ENCODE measurements at places on chromosomes 5 and 9. TPM values are rescaled to one million over a fixed set of nuclear protein-coding genes. Genes with fewer than 3 reads are reported as not detected.

Gene FGF1
- total RNA-seq = 0.09 TPM

Gene FOXD4L5
- total RNA-seq = 0.09 TPM

Gene REEP5
- 62.2 TPM for total RNA-seq

Gene FBXO4
- 7.0 TPM for total RNA-seq

Gene SH3TC2
- 6.0 TPM for total RNA-seq

Gene GALNT12
- total RNA-seq = 0.66 TPM

Gene NTNG2
- total RNA-seq = 0.28 TPM

Gene KCNMB1
- 0.54 TPM for total RNA-seq

Gene ARL10
- total RNA-seq = 16.4 TPM

Gene FOXD4
- total RNA-seq = 0.09 TPM

Gene LCN15
- total RNA-seq = not detected

Gene LYRM7
- total RNA-seq = 5.8 TPM

Gene MEF2C
- 62.7 TPM for total RNA-seq

Gene DPH7
- 22.5 TPM for total RNA-seq

Gene CRAT
- total RNA-seq = 22.2 TPM

Gene QRFP
- not detected for total RNA-seq

Gene MSMP
- total RNA-seq = 6.5 TPM

Gene OR1Q1
- not detected for total RNA-seq

Gene PCDHB16
- 0.09 TPM for total RNA-seq

Gene ZNF462
- total RNA-seq = 5.2 TPM

Gene LCN10
- not detected for total RNA-seq

Gene HMMR
- 36.1 TPM for total RNA-seq

Gene PCDHB12
- 0.54 TPM for total RNA-seq

Gene PLAC8L1
- 0.38 TPM for total RNA-seq

Gene GPR21
- total RNA-seq = 0.90 TPM

Gene CD274
- total RNA-seq = 17.7 TPM

Gene SPATA31C1
- total RNA-seq = not detected

Gene ANKRD18B
- total RNA-seq = 0.94 TPM

Gene HTR4
- not detected for total RNA-seq

Gene FREM1
- total RNA-seq = 0.18 TPM

Gene TAF11L10
- not detected for total RNA-seq

Gene HAVCR2
- total RNA-seq = not detected

Gene TAF1L
- total RNA-seq = under 0.01 TPM

Gene SCGB3A2
- not detected for total RNA-seq

Gene PDCD1LG2
- 11.7 TPM for total RNA-seq

Gene CACFD1
- 7.7 TPM for total RNA-seq

Gene MYORG
- total RNA-seq = 2.4 TPM

Gene GPX8
- 36.8 TPM for total RNA-seq

Gene HSPB3
- not detected for total RNA-seq

Gene CCNJL
- total RNA-seq = 5.0 TPM

Gene NINJ1
- total RNA-seq = 30.6 TPM

Gene CD74
- total RNA-seq = 0.36 TPM

Gene CCIN
- 4.4 TPM for total RNA-seq

Gene ACTBL2
- 0.28 TPM for total RNA-seq

Gene ACOT12
- total RNA-seq = not detected

Gene GRM6
- total RNA-seq = not detected

Gene GKAP1
- 2.2 TPM for total RNA-seq

Gene GDNF
- total RNA-seq = not detected

Gene OTP
- total RNA-seq = not detected
